ENCODE measurements at places on chromosomes 2 and 18. TPM values are rescaled to one million over a fixed set of nuclear protein-coding genes. Genes with fewer than 3 reads are reported as not detected.

Gene RESP18
- total RNA-seq: not detected

Gene CRYBA2
- total RNA-seq: not detected

Gene DES
- total RNA-seq: 47.0 TPM

Gene HOXD11
- not detected for total RNA-seq

Gene DPYSL5
- 4.5 TPM for total RNA-seq

Gene HOXD10
- not detected for total RNA-seq

Gene SERPINB10
- not detected for total RNA-seq

Gene PFN4
- total RNA-seq: not detected

Gene STK11IP
- 22.4 TPM for total RNA-seq

Gene SCN3A
- 0.04 TPM for total RNA-seq

Gene RNF152
- total RNA-seq: 3.9 TPM

Gene FSHR
- total RNA-seq: 0.95 TPM

Gene OTOS
- not detected for total RNA-seq

Gene GPR35
- total RNA-seq: 5.1 TPM

Gene ANKRD30BL
- total RNA-seq: 0.14 TPM

Gene RPL37A
- 1,239 TPM for total RNA-seq

Gene CD8B2
- total RNA-seq: not detected

Gene SMC6
- total RNA-seq: 7.8 TPM

Gene RAB6C
- not detected for total RNA-seq

Gene NDUFAF7
- 28.0 TPM for total RNA-seq

Gene SGPP2
- total RNA-seq: 24.6 TPM

Gene CFAP65
- total RNA-seq: 0.07 TPM

Gene CRACDL
- 0.04 TPM for total RNA-seq

Gene LTBP1
- total RNA-seq: 423 TPM

Gene PID1
- total RNA-seq: 0.42 TPM

Gene TUBA3E
- not detected for total RNA-seq

Gene INHA
- 11.4 TPM for total RNA-seq

Gene LAMA1
- 36.8 TPM for total RNA-seq

Gene DOCK10
- total RNA-seq: not detected

Gene HOXD1
- not detected for total RNA-seq

Gene SLC40A1
- total RNA-seq: 0.80 TPM

Gene ANO7
- total RNA-seq: 2.8 TPM

Gene CNTNAP5
- total RNA-seq: 0.03 TPM

Gene KCMF1
- total RNA-seq: 30.7 TPM

Gene MAP3K19
- not detected for total RNA-seq

Gene IL37
- total RNA-seq: not detected

Data from cardiac muscle cell (in vitro differentiated cells and primary cell).